Liver (tissue), 10 donors: ENCODE measurements at places on chromosomes 4 and X.

GRCh38 chr4:53656421-53656981 is 65.2 kb upstream of the LNX1 start:
- DNase-seq, result no peak

- DNase-seq, result no peak
Observed at GRCh38 chr4:157196046-157196445, 24.5 kb upstream of the GRIA2 start.

- DNase-seq, result no peak
Observed at GRCh38 chr4:180160195-180160983, 2082.8 kb upstream of the TENM3 start.

DNA sequence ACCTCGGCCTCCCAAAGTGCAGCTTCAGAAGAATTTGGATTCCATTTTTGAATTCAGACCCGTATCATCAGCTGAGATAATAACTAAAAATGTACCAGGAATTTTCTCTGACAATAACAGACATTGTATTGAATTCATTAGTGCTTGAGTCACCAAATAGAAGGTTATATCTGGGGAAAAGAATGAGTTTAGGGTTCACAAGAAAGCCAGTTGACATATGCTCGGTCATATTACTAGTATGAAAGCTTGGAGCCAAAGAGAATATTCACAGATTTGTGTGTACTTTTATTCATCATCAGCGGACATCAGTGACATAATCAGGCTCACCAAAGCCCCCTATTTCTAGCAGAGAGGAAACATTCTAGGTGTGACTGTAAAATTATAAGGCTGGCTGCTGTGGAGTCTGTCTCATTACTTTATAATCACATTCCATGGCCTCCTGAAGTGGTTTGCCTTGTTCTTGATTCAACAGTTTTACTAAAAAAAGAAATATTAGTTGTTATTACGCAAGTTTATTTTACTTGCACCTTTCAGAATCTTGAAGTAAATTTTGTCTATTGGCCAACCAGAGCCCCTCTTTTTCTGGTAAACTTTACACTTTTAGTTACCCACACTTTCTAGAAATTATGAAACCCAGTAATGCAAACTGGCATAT is 14.6 kb upstream of the DCTD start:
- DNase-seq, result no peak

DNA sequence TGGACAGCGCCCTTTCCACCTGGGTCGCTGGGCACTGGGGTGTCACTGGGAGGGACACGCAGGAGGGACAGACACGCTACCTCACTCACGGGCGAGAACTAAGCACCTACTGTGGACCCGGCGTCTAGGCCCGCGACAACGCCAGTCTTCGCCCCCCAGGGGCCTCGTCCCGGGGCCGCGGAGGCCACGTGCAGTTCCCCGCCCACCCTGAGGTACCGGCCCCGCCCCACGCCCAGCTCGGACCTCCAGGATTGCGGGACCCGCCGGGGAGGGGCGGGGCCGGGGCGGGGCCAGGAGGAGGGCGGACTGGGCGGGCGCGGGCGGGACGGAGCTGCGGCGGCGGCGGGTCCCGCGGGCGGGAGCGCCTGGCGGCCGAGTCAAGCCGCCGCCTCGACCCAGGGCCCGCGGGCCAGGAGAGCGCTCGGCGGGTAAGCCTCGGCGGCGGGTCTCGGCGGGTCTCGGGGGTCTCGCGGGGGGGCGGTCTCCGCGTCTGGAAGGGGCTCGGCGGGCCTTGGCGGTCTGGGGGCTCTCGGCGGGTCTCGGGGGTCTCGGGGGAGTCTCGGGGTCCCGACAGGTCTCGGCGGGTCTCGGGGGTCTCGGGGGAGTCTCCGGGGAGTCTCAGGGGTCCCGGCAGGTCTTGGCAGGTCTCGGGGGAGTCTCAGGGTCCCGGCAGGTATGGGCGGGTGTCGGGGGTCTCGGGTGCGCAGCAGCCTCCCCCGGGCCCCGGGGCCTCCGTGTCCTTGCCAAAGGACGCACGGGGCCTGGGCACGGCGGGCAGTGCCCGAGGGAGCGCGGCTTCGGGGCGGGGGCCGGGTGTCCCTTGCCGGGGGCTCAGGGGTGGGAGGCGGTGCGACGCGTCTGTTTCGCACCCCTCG is at the start of gene SH3BP2:
SH3BP2 (plus strand) TSS at position 375 of the 875 bp plus-strand sequence. CDS start 27,533 bp downstream, outside the sequence.
- peak; percentile 82 for DNase-seq

DNA sequence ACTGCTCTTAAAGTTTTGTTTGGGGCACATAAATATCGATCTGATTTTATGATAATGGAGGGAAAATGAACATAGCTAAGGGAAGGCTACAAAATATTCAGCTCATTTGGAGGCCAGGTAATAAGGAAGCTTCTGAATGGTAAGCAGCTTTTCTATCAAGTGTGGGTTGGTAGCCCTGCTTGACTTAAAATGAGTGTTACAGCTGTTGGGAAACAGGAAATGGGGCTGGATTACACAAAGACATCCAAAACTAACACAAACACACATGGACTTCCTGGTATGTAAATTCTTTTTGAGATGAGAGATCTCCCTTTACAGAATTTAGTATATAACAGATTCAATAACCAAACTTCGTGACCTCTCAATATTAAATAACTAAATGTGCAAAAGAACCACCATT is 58.0 kb downstream of the FGF16 start:
- no peak for DNase-seq

DNA sequence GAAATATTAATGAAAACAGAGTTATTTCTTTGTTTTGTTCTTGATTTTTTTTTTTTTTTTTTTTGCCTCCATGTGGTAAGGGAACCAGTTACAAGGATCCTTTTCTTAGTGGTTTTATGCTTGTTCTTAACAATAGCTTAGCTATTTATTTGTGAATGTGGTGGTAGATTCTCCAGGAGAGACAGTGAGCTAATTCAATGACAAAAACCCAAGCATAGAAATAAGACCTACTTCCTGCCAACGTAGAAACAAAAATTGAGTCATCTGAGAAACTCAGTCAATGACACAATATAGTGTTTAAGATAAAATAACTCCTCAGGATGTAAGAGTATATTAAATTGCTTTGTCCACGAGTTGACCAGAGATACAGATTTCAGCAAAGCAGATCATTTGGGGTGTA is 863.8 kb upstream of the PABPC4L start:
- DNase-seq, result no peak

DNA sequence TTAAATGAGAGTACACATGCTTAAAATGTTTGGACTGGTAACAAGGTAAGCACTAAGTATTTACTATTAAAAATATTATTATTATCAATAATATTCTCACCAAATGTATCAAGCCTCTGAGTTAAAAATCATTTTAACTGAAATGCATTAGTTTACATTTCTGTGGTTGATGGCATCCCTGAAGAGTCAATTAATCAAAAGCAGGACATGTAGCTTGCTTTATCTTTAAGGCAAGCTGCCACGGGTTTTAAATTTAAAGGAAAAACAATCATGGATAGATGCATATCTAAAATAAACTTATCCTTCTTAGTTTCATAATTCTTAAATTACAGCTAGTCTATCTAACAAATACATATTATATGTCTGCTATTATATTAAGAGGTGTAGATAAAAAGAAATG is 584.8 kb upstream of the INTU start:
- DNase-seq, result no peak

DNA sequence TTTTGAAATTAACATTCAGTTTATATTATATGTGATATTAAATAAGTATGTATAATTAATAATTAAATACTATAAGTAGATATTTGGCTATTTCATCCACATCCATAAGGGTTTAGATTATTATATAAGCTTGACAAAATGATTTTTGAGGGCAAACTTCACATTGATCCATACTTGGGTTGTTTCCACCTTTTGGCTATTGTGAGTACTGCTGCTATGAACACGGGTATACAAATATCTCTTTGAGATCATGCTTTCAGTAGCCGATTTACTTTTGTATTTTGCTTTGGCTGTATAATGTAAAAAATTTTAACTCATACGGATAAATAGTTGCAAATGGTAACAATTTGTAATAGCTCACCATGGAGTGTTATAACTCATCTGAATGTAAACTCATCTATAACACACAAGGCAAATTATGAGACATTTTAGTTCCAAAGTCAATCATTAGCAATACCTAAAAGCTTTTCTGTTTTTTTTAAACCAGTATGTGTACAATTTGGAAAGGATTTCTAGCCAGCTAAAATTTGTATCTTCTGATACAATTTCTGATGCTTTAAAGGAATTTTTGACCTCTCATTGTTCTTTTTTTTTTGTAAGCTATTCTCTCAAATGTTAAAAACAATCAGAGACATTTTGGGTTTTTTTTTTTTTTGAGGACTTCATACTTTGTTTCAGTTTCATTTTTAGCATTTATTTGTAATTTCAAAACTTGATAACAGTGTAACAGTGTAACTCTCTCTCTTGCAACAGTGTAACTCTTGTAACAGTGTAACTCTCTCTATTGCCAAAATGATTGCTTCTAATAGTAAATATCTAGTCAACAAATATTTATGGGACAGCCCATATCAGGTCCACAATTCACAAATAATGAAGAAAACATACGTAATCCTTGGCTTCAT is 51.8 kb upstream of the ARX start:
- DNase-seq, result no peak

DNA sequence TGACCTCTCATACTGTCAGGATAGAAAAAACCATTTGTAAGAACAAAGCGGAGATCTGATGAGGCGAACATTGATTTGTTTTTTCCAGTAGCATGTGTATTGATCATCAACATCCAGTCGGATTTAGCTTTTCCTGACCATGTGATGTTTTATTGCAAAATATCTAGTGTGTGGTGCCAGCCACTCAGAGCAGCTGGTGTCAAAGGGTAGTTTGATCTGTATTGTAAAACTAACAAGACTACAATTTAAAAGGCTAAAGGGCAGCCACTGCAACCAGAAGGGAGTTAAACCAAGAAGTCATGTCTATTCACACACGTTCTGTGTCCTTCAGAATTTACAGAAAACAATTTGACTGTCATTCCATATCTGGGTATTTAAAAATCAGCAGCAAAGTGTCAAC is 719.0 kb upstream of the FRG1 start:
- DNase-seq, result no peak

GRCh38 chr4:70930530-70931256 is 28.5 kb downstream of the MOB1B start:
- no peak for DNase-seq

DNA sequence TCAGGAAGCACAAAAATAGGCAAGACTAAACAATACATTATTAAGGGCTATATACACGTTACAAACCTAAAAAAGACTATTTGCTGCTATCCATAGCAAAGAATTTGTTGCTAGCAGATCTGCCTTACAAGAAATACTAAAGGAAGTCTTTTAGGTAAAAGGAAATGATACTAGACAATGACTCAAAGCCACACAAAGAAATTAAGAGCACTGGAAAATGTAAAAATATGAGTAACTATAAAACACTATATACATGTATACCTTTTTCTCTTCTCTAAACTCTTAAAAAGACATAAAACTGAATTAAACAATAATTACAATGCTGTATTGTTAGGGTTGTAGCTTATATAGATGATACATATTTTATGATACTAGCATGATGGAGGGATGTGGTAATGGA is 25.7 kb downstream of the SLC9A7 start:
- DNase-seq, result no peak

GRCh38 chrX:39470588-39471407 is 627.0 kb downstream of the BCOR start:
- DNase-seq, result no peak

DNA sequence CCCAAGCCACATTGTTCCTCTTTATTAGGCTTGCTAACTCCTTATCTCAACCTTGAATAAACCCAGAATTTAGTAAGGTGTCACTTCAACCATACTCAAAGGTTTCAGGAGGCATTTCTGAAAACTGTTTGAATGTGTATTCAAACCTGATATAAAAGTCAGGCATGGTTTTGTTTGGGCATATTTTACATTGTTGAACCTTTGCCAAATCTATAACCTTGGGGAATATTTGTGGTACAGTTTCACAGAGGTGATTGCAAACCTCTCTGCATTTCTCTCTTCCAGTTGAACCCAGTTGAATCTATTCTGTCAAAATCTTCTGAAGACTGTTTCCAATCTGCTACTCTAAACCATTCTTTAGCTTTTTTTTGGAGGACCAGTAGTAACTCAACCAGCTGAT is 409.0 kb downstream of the TECRL start:
- DNase-seq, result no peak

- no peak for DNase-seq
Observed at GRCh38 chr4:173539986-173540385, 10.0 kb upstream of the HAND2 start.

GRCh38 chrX:105098201-105098600 is 122.3 kb downstream of the TEX13A start:
- no peak for DNase-seq

DNA sequence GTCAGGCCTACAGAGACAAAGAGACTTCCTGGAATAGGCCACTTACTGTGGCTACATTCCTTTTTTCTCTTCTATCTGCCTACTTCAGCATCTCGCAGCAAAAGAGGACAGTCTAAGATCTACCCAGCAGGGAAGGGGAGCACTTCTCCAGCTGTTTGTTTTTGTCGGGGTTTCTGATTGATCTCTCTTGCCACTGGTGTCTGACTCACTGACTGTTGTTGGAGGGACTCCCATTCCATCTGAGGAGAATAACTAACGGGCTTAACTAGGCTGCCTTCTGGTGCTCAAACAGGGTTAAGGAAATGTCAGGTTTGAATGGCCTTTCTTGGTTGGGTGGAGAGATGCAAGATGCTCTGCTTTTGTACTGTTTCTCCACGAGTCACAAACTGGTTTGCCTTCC is 100.2 kb upstream of the TMEM164 start:
- DNase-seq, result no peak

DNA sequence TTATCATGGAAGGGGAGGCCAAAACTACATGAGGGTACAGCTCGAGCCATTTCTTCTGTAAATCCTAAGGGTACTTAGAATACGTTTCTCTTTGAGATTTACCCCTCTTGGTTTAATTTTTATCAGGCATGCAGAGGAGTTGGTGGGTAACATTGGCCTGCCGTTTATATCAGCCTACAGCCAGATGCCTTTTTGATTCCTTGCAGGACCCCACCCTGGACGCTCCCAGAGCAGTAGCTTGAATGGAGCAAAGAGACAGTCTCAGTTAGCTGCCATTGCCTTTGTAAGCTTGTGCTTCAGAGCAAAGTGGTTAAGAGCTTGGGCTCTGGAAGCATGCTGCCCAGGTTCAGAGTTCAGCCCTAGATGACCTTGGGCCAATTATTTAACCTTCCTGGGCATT is 9.0 kb downstream of the DOCK11 start:
- DNase-seq, result no peak

DNA sequence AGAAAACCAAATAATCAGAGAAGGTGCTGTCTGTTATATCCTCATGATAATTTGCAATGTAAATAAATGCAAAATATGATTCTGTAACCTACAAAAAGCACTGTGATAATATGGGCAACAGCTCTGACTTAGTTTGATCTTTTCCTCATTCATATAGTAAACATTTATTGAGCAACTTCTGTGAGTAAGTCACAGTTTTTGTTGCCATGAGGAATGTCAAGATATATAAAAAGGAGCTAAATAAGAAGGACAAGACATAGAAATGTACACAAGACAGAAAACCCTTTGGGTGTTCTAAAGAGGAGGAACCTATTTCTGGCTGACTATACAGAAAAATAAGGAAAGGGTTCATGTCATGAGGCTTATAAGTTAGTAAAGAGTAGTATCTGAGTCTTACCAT is 44.3 kb downstream of the ARSJ start:
- no peak for DNase-seq
